NCI-H1105 treated with DMSO at 0.1 percent for 48 hours (cell line): ENCODE measurements at places on chromosomes 2 and 18.

- DNase-seq, result no peak
These were observed 203.8 kb downstream of the TNS1 start for GRCh38 chr2:217798743-217799562.

DNA sequence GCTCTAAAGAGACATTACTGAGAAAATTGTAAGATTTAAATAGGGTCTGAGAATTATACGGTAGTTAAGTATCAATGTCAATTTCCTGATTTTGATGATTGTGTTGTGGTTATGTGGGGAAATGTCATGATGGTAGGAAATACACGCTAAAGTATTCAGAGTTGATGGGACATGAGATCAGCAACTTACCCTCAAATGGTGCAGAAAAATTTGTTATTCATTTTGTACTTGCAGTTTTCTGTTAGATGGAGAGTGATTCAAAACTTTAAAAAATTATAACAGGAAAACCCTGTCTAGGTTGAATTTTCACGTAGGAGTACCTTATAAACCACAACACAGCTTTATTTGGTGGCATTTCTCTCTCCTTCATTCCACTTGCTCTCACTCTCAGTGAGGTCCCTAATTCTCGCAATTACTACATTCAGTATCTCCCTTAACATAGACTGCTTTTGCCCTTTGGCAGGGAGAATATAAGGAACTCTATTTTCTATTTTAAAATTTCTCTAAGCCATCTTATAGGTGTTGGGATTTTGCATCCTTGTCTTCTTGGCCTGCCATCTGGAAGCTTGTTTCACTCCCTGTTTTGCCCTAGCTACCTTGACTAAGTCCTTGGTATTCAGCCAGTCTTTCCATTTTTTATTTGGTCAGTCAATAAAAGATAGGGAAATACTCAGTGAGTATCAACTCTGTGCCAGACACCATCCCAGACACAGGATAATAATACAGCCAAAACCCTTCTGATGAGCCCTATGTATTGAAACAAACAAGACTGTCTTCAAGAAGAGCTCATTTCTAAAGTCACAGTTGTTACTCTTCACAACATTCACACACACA is 550.6 kb upstream of the ACVR2A start:
- DNase-seq, result no peak

- no peak for DNase-seq
These were observed 1348.7 kb upstream of the NXPH2 start for GRCh38 chr2:140128909-140129308.

- DNase-seq, result no peak
These were observed 147.2 kb downstream of the DTNA start for GRCh38 chr18:34857320-34857719.

DNA sequence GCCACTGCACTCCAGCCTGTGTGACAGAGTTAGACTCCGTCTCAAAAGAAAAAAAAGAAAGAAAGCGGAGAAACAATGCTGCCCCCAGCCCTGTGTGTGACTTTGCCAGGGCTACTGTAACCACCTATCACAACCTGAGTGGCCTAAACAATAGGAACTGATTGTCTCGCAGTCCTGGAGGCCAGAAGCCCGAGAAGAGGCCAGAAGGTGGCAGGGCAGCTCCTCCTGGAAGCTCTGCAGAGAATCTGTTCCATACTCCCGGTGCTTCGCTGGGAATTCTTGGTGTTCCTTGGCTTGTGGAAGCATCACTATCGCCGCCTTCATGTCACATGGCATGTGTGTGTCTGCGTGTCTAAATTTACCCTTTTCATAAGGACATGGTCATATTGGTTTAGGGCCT is 14.4 kb upstream of the RAB17 start:
- no peak for DNase-seq

GRCh38 chr2:20961858-20962257 is 82.0 kb downstream of the APOB start:
- no peak for DNase-seq

- DNase-seq, result no peak
These were observed 79.3 kb upstream of the RNU4ATAC start for GRCh38 chr2:121451398-121451797.

DNA sequence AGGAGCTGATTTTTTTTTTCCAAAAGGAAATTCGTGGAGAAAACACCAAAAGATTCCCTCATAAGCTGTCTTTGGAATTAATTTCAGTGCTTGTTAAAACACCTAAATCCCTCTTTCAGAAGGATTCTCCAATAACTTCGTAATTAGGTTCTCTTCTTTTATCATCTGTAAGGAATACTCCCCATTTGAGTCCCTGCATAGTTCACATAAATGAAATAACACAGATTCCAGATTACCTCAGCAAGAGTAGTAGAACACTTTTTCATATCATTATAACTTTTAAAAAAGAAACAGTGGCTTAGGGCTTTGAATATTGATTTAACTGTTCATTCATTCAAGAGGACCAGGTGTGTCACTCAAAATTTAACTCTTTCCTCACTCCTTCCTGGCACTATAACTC is 55.5 kb downstream of the ARHGAP28 start:
- no peak for DNase-seq

GRCh38 chr2:232809349-232810124 is 33.2 kb upstream of the KCNJ13 start:
- no peak for DNase-seq

GRCh38 chr2:144678736-144679135 is 158.8 kb upstream of the ZEB2 start:
- no peak for DNase-seq

- no peak for DNase-seq
These were observed 178.4 kb downstream of the KCNE4 start for GRCh38 chr2:223230352-223230751.

DNA sequence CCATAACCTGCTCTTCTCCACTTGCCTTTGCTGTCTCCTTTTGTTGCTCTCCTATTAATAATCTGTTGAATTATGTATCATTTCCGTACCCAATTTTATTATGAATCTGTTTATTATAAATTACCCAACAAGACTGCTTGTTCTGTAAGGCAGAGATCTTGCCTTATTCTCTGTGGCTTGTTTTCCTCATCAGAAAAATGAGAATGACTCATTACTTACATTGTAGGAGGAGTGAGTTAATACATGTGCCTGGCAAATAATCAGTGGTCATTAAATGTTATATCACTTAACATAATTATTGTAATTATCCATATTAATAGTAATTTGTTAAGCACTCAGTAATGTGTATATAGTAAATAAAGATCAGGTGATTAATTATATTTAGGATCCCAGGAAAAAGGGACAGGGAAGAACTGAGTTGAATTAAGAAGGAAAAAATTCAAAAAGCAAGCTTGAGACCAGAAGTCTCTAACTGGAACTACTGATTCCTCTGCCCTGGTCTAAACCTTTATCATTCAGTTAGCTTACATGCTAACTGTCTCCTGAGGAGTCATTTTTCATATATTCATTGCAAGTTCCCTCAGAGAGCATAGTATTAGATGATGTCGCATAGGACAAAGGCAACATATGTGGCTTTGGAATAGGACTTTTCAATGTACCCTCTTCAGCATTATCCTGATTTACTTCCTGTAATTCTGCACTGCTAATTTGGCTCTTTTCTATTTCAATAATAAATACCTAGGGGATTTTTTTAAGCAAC is 335.7 kb downstream of the GALNT13 start:
- DNase-seq, result peak; percentile 62

GRCh38 chr2:352696-353095 is 64.8 kb upstream of the ALKAL2 start:
- no peak for DNase-seq

GRCh38 chr18:54558609-54559585 is 32.1 kb upstream of the DYNAP start:
- peak; percentile 34 for DNase-seq

DNA sequence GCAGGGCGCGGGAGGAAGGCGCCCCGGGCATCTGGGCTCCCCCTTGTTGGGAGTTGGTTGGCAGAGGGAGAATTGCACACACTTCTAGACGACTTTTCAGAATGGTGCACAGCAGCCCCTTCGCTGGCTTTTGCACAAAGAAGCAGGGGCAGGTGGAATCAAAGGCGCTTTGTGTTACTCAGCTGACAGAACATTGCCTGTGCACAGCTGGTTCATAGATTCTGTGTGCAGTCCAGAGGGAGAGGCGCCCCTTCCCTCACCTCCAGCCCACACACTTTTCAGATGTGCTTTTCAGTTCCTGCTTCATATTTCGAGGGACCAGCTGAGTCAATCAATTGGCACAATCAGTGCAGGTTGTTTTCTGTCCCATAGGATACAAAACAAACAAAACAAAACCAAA is 348.4 kb upstream of the RAB12 start:
- no peak for DNase-seq

GRCh38 chr2:236676136-236676873 is 106.7 kb downstream of the ACKR3 start:
- DNase-seq, result no peak

DNA sequence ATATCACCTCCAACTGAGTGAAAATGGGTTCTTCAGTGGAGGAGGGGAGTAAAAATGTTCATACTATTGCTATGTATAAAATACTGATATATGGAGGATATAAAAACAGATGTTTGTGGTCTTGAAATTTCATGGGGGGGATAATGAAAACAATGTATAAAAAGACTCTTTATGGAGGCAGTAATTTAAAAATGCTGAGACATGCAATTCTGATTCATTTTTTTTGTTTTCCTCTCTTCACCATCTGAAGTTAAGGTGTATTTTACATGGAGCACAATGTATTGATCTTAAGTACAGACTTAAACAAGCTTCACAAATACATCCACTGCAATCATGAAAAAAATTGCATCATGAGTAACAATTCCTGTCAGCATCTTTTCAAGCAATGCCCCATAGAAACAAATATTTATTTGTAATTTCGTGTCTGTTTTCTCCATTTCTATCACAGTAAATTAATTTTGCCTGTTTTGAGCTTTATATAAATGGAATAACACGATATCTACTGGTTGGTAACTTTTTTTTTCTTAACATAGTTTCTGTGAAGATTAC is 393.2 kb upstream of the ZNF804A start:
- DNase-seq, result no peak

DNA sequence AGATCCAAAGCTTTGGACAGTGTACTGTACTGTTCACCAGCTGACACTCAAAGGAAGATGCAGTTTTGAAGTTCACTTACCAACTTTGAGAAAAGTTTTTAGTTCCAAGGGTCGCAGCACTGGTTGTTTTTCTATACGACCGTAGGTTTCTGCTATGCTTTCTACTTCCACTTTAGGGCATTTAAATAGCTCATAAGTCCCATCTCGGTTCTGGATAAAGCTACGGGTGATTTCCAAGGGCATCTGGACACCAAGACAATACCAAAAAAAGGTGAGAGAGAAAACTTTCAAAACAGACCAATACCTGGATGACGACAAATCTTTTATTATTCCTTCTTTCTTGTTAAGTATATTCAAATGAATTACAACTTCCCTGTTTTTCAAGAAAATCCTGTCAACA is 30.3 kb downstream of the C2orf42 start:
- no peak for DNase-seq

- DNase-seq, result no peak
These were observed 462.2 kb downstream of the BCL11A start for GRCh38 chr2:60091266-60091665.

DNA sequence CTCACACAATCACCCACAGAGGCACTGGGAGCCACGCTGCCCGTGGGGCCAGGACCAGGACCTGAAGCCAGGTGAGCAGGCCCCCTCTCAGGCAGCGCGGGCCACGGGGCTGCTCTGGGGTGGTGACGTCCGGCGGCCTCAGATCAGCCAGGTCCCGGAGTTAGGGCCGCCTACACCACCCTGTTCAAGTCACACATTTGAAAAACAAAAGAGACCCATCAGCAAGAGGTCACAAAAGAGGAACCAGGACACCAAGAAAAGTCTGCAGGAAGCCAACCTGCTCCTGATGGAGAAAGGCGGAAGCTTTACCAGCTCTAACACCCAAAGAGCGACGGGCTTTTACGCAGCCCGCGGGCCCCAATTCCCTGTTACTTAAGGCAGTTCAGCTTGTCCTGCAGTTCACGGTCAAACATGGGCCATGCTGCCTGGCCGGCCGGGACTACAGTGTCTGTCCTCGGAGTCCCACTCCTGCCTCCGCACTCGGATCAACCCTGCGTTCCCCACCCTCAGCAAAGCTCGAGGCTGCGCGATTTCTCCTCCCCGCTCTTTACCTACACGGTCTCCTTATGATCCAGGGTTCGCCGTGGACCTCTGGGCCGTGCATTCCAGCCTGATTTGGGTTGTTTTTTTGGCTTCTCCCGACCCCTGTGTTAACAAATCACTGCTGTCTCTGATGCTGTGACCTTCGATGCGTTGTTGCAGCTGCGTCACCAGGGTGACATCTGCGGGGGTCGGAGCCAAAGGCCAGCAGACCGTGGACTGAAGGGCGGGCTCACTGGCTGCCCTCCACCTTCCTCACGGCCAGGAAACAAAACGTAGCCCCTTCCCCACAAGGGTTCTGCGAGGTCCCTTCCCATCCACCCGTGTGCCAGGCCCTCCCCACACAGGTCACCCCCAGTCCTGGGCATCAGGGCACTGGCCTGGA is 31.0 kb downstream of the SNORC start:
- DNase-seq, result no peak

DNA sequence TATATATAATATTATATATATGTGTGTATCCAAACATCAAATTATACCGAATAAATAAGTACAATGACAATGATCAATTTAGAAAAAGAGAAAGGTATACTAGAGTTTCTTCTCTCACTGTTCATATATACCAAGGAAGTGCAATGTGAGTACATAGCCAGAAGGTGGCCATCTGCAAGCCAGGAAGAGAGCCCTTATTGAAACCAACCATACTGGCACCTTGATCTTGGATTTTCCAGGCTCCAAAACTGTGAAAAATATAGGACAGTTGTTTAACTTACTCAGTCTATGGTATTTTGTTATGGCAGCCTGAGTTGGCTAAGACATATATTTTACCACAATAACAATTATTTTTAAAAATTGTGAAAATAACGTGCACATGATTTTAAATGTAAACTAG is 1490.2 kb upstream of the SLC39A10 start:
- DNase-seq, result no peak

- DNase-seq, result peak; percentile 56
These were observed 477.2 kb downstream of the TRIB2 start for GRCh38 chr2:13193900-13194299.

DNA sequence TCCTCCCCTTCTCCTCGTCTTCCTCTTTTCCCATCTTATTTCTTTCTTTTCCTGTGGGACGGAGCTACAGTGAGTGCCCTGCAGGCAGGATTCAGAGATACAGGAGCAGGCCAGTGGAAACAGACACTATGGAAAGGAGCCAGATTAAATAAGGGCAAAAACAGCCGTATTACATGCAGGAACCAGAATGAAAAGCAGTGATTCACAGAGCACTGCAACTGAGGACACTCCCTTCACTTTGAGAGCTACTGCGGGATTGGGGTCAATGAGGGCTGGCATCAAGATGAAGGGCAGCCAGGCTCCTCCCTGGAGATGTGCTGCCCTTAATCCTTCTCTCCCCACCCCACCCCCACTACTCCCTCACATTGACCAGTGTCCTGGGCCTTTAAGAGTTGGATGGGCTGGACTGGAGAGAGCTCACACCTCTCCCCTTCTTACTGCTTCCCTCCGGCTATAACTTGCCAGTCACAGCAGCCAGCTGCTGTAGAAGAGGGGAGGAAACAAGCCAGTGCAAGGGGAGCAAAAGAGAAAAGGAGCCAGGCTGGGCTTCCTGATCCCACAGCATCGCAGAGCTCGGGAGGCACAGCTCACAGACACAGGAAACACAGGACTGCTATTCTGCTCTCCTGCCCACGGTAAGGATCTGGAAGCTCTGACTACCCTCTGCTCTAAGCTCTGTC is at the start of gene PLCD4:
Gene PLCD4, plus strand, starts transcription at position 464 of the 680 bp plus-strand sequence. CDS start 7,841 bp downstream, outside the sequence.
- DNase-seq, result no peak
